ENCODE measurements at places on chromosomes 12 and 14.

- no peak for DNase-seq
Observed at GRCh38 chr14:66709291-66709690, 201.3 kb downstream of the GPHN start.

DNA sequence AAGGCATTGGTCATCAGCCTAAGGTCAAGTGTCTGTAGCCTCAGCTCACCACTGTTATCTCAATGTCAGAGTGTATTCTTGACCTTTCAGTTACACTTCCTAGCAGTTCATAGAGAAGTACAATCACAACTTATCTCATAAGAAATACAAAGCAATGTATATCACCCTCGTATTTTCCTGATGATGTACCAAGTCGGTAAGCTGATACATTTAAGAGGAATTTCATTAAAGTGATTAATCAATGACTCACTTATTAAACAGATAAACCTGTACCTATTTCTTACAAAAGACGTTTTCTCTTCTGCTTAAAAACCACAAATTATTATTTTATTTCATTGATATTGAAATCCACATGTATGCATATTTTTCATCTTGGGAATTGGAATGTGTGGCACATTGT is 3.9 kb upstream of the PRB3 start:
- DNase-seq, result no peak

DNA sequence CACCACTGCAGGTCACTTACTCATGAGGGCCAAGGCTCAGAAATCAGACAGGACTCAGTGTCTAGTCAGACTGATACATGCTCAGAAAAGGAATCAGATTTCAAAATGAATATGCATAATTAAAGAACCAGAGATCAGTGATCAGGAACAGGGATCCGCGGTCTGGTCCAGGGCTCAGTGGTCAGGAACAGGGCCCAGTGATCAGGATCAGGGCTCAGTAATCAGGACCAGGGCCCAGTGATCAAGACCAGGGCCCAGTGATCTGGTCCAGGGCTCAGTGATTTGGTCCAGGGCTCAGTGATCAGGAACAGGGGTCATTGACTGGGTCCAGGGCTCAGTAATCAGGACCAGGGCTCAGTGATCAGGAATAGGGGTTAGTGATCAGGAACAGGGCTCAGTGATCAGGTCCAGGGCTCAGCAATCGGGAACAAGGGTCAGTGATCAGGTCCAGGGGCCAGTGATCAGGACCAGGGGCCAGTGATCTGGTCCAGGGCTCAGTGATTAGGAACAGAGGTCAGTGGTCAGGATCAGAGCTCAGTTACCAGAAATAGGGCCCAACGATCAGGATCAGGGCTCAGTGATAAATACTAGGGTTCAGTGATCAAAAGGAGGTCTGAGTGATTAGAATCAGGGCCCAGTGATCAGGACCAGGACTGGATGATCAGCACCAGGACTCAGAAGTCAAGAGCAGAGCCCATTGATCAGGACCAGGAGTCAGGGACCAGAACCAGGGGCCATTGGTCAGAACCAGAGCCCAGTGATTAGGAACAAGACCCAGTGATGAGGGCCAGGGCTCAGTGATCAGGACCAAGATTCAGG is 175.3 kb downstream of the TMEM121 start:
- no peak for DNase-seq

DNA sequence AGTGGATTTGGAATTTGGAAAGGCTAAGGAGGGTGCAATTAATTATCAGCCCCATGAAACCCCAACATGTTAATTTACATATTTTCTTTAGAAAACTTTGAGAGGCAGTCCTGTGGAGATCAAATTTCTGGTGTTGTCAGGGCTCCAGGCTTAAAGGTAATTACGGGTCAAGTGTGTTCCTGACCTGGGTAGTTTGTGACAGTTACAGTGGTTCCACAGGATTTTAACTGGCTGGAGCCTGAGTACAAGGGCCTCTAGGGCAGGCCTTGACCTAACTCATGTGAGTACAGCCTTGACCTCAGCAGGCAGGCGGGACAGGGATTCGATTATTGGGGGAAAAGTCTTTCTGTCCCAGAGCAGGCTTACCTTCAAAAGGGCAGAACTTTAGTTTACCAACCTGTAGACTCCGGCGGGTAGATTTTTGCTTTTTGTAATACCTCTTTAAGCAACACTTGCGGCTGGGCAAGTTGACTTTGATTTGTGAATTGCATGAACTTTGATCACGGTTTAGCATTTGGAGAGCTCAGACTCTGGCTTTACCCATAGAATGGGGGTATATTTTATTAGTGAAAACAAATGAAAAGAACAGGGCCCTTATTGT is 8.4 kb upstream of the PPTC7 start:
- DNase-seq, result no peak

DNA sequence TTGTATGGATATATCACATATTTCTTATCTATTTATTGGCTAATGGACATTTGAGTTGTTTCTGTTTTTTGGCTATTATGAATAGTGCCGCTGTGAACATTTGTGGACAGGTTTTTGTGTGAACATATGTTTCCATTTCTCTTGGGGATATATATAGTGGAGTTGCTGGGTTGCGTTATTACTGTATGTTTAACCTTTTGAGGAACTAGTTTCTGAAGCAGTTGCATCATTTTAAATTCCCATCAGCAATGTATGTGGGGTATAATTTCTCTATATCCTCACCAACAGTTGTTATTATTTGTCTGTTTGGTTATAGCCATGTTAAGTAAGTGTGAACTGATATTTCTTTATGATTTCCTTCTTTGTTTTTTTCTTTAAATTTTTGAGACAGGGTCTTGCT is 10.7 kb downstream of the TCTN2 start:
- DNase-seq, result no peak

GRCh38 chr12:31712877-31713276 is 15.9 kb downstream of the AMN1 start:
- no peak for DNase-seq

- DNase-seq, result no peak
Observed at GRCh38 chr14:76320486-76320885, 55.5 kb upstream of the ESRRB start.

DNA sequence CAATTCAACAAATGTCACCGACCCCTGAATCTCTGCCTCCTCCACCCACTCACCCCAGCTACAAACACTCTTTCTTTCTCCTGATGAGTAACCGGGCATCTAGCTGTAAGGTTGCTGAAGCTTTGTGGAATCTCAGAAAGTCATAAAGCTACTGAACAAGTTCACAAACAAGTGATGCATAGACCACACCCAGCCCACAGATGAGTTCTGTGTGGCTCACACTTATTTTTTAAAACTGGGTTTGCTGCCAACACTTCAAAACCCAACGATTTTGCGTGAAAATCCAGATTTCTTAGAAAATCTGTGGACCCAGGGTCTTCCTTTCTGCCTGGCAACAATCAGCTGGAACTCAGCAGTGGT is 96.1 kb downstream of the APAF1 start:
- no peak for DNase-seq

GRCh38 chr12:116864371-116865160 is 16.7 kb downstream of the HRK start:
- DNase-seq, result no peak
